ENCODE measurements at places on chromosomes 16 and 17.
A peak's percentile ranks its signal among the peaks of the same experiment; 100 is the strongest.

- DNase-seq: no peak
These were observed 215.2 kb upstream of the WSCD1 start for GRCh38 chr17:5854871-5855554.

- DNase-seq: no peak
These were observed 135.5 kb upstream of the CRHR1 start for GRCh38 chr17:45648642-45649041.

GRCh38 chr17:77099997-77100396 is 40.8 kb upstream of the SEC14L1 start:
- no peak for DNase-seq

GRCh38 chr17:74325743-74326379 is at the start of gene KIF19:
Gene KIF19 (plus strand): TSS chr17:74326226. CDS start chr17:74326350, 124 bp downstream.
- peak; percentile 44 for DNase-seq

- DNase-seq: no peak
These were observed 587 bp upstream of the CDK5R1 start for GRCh38 chr17:32486111-32486700.

DNA sequence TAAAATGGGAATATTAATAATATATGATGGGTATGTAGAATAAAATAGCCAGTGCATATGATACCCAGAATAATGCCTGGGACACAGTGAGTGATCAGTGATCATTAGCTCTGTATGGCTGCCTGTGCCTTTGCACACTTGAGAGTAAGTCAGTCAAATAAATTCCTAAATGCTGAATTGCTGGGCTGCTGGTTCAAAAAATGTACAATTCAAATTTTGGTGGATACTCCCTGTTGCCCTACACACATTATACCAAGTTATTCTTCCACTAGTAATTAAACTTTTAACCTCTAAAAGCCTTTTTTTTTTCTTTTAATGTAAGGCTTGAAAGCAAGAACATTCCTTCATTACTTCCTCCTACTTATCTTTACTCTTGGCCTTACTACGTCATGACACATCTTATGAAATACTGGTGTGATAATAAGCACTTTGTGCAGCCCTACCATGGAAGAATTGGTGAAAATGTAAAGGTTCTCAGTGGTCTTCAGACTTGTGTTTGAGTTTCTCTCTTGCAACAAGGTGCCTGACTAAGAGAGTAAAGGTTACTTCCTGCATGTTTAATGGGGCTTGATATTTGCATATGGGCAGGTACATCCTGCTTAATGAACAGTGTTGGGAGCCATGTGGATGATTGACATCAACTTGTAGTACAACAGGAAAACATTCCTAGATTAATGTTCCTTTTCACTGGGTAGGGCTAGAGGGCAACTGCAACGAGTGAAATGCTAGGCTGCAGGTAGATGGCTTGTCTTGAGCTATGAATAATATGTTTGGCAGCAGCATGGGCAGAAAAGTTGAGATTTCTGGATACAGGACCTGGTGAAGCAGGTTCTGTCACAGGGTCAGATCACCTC is 84.3 kb downstream of the PRKCA start:
- no peak for DNase-seq

GRCh38 chr17:82333279-82334171 is at the start of gene SECTM1:
Gene SECTM1 (minus strand): TSS chr17:82333766. CDS start chr17:82327240, 6,526 bp downstream.
- DNase-seq: no peak

DNA sequence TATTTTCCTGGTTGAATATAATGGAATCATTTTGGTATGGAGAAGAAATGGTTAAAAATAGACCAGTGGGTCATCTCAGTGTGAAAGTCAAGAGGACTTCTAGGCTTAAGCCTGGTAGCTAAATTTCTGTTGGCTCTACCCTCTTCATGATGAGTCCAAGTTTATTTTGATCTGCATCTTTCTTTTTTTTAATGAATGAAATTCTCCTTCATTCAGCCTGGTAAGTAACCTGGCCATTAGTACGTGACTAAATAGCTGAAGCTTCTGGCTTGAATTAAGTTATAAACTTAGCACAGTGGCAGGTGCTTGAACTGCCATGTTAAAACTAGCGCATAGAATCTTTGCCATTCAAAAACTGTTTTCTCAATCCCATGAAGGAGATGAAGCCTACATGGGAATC is 28.0 kb downstream of the NF1 start:
- DNase-seq: no peak

DNA sequence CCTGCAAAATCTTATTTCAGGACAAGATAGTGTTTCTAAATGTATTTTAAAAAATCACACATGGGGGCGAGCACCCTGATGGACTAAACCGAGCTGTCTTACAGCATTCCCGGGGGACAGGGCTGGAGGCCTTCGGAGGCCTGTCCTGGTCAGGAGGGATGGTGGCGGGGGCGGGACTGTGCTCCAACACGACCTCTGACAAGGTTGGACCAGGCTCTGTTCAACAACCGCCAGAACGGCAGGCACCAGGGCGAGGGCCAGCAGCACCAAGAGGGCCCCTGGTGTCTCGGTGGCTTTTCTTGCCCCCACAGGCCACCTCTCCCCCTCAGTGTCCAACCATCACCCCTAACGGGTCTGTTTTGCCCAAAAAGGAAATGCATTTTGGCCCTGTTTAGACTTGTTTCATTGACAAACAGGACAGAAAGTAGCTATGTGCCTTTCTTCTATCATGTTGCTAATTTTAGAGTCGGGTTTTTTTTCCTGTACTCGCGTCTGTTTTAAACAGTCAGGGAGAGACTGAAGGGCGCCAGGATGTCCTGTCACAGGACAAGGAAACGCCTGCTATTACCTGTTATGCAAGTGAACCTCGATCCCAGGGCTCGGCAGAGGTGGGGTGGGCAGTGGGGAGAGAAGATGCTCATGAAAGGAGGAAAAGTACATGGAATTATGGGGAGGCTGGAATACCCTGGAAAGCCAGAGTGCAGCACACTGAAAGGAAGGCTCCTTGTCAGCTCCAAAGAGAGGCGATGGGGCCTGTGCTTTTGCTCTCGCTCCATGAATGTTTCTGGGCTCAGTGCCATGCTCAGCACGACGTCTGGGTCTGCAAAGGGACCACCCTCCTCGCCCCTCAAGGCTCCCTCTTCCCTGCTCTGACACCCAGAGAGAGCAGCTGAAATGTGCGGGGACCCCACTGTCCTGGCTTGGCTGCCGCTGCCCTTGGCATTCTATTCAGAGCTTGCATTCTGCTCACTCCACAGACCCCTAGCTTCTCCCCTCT is 11.9 kb downstream of the TMEM204 start:
- DNase-seq: no peak

DNA sequence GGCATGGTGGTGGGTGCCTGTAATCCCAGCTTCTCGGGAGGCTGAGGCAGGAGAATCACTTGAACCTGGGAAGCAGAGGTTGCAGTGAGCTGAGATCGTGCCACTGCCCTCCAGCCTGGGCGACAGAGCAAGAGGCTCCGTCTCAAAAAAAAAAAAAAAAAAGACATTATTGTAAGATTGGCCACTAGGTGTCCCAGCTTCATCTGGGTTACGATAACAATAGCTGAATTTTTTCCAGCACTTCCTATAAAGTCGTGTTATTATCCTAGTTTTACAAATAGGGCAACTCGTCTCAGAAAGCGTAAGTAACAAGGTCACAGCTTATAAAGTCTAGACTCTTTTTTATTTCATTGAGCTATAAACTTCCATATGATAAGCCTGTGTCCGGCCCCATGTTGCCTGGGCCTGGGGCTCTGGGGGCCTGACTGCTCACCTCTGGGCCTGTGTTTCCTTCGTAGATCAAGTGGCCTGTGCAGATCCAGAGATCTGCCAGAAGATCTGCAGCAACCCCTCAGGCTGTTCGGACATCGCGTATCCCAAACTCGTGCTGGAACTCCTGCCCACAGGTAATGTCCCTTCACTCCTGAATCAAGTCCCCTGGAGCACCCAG is 60.5 kb downstream of the SLC5A11 start:
- DNase-seq: no peak

DNA sequence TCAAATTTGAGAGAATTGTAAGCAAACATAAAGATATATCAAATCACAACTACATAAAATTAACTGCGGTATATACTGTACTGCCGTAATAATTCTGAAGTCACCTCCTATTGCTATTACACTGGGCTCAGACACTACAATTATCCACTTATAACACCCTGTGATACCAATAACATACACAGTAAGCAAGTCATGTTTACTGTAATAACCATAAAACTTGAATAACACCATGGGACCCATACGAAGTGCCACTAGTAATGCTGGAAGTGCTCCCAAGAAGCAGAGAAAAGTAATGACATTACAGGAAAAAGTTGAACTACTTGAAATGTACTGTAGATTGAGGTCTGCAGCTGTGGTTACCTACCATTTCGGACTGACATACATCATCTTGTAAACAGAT is 24.0 kb downstream of the CMC2 start:
- no peak for DNase-seq

DNA sequence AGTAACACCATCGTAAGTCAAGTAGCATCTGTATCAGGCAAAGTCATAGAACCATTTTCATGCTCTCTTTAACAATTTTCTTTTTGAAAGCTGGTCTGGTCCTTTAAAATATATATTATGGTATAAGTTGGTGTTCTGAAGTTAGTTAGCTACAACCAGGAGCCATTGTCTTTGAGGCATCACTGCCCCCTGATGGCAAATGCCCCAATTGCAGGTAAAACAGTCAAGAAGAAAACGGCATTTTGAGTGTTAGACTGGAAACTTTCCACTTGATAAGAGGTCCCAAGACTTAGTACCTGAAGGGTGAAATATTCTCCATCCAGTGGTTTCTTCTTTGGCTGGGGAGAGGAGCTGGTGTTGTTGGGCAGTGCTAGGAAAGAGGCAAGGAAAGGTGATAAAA is 14.1 kb downstream of the TP53 start:
- peak; percentile 45 for DNase-seq

DNA sequence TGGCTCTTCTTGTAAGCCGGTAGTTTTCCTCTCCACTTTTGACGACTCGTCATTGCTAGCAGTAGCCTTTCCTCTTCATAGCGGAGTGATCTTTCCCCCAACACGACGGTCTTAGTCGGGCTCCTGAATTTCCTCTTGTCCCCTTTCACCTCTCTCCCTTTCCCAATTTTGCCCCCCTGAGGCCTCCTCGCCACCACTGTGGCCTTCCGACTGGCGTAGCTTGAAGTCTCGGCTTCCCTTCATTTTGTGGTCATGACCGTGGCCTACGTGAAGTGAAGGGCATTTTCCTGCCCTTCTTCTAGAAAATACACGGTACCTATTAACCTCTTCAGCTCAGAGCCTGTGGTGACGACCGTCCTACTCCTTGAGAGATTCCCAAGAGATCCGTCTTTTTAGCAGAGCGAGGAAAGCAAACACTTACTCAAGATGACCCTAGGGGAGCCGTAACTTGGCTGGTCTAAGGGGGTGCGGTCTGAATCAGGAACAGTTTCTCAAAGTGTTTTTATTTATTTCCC is 787 bp downstream of the PRKAR1A start:
- no peak for DNase-seq

DNA sequence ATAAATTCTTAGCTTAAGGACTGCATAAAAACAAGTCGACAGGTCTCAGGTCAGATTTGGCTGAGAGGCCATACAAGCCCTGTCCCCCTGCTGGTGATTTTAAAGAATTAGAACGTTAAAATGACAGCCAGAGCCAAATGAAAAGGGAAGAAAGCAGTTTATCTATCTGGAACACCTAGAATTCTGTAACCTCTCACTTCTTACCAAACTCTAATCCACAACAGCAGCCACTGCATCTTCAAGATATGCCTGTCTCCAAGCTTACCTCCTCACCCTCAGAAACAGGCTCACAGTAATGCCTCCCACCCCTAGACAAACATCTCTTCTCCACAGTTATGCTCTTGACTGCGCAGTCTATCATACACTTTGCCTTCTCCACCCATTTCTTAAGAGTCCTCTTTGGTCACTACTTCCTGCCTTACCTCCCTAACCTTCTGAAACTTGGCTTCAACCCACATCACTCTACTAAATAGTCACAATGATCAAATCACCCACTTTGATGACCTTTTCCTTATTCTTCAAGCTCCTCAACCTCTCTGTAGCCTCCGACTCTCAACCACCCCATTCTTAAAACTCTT is 14.2 kb downstream of the ANKFY1 start:
- no peak for DNase-seq

DNA sequence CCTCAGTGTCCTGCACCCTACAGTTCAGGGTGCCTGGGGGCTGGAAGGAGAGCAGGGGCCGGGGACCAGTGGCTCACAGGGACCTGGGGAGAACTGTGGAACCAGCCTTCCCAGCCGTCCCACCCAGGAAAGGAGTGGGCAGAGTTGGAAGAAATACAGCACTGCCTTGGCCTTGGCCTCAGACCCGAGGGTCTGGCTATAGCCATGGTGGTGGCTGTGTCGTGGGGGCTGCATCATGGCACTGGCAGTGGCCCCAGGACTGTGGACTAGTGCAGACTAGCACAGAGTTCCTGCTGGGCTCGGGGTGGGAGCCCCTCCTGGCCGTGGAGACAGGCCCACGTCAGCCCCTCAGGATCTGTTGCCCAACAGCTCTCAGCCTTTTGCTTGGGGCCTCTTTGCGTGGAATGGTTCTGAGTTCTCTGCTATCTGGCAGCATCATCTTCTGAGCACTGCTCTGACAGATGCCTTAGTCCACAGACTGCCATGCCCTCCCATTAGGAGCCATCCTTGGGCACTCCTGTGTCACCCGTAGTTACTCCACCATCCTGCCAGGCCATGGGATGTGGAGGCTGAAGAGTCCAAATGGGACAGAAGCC is 12.6 kb upstream of the DNASE1 start:
- DNase-seq: no peak

DNA sequence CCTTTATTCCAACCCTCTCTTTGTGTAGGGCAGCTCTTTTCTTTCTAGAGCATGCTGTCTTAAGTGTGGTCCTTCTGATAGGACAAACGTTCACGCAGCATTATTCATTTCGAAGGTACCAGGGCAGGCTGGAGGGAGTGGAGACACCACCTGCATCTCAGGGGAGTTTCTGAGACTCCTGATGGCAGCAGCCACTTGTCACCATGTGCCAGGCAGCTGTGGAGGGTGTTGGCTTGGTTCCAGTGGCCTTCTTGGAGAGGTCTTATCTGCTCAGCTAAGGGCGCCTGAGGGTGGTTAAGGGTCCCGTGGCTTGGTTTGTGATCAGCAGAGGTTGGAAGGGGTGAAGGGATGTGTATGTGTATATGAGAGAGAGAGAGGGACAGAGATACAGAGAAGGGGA is 257.1 kb upstream of the EEF2KMT start:
- no peak for DNase-seq

- peak; percentile 53 for DNase-seq
These were observed 157.1 kb downstream of the RGS9 start for GRCh38 chr17:65294181-65294719.

GRCh38 chr16:3022208-3022683 is 1.5 kb downstream of the HCFC1R1 start:
- no peak for DNase-seq

Data from neural crest cell (in vitro differentiated cells).